Activated T-helper 2 cell treated with anti-CD3 and anti-CD28 coated beads, Interferon-gamma antibody, Interleukin-2, Interleukin-4, amounts not matched to agents 10 μg/mL and 5 μg/mL and 100 μg/mL, durations not matched to agents 14 hours and 24 hours and 36 hours (primary cell): ENCODE measurements at places on chromosomes 7 and 10. TPM values are rescaled to one million over a fixed set of nuclear protein-coding genes. Genes with fewer than 3 reads are reported as not detected.

GHRHR gene
- not detected in 2 replicates for total RNA-seq

HOXA1 gene
- 0.11 and 0.16 TPM in 2 replicates for total RNA-seq

CXCL12 gene
- total RNA-seq: not detected in 2 replicates

ZNF485 gene
- total RNA-seq: 5.6 and 6.5 TPM in 2 replicates

DYDC2 gene
- not detected in 2 replicates for total RNA-seq

FOXI2 gene
- total RNA-seq: not detected in 2 replicates

CALML3 gene
- not detected in 2 replicates for total RNA-seq

ZNF679 gene
- not detected in 2 replicates for total RNA-seq

CRCP gene
- 32.8 and 37.9 TPM in 2 replicates for total RNA-seq

TMEM236 gene
- total RNA-seq: 0.07 TPM in 1 of 2 replicates, not detected in the other

- DNase-seq: no peak
These were observed 95.7 kb downstream of the TCERG1L start for GRCh38 chr10:131215776-131216175.

- no peak for DNase-seq
These were observed 208.8 kb downstream of the STK31 start for GRCh38 chr7:23918856-23919255.

DNA sequence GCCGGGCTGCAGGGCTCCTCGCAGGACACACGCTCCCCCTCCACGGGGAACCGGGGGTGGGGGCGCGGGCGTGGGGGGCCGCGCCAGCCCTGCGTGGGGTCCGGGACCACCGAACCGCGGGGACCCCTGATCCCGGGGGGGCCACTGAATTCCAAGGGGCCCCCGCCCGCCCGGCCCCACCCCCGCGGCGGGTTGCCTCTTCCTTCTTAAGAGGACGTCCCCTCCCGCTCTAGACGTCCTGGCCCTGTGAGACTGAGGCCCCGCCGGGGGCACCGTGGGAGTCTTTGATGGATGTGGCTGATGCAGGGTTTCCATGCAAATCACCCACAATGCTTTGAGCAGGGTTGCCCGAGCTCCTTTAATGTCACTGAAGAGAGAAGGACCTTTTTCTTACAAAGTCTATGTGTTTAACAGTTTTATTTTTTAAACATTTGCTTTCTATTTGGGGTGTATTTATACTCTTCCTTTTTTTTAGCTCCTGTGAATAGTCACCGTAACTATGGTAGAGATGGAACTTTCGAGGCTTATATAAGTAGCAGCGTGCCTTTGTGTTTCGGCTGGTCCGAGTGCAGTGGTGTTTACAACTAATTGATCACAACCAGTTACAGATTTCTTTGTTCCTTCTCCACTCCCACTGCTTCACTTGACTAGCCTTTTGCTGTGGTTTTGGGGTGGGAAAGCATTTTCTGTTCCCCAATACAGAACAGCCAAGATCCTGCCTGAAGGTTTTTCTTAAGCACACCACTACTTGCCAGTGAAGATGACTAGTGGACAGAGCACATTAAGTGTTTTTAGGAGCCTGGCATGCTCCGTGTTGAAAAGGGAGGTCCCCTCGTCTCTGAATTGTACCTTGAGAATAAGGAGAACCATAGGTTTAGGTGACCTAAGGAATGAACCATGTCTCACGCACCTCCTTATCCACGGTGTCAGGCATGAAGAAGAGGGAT is 44.8 kb downstream of the PDIA4 start:
- peak; percentile 71 for DNase-seq

DNA sequence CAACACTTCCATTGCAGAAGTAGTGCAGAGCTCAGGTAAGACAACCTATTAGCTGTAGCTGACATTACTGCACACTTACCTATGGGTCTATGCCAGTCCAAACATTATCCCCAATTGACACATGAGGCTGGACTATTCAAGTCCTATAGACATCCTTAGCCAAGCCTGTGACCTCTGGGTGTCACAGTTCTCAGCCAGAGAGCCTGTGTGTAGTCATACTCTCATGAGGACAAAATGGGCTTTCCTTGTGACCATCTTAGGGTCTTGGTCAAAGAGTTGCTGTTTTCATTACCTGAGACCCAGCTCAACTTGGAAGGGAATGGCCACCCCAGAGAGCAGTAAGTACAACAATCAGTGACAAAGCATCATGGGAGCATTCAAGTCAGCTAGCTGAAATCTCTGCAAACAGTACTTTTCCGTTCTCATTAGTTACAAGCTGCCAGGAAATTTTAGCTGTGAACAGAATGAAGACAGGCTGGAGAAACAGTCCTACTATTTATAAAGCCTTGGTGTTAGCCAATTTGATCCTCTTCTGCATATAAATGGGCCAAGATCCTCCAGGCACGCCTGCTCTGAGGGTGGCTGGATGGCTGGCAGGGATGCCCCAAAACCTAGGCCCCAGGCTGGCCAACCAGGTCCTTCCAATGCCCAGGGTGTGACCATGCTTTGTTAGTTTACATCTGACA is 44.3 kb downstream of the NUDCD3 start:
- no peak for DNase-seq

DNA sequence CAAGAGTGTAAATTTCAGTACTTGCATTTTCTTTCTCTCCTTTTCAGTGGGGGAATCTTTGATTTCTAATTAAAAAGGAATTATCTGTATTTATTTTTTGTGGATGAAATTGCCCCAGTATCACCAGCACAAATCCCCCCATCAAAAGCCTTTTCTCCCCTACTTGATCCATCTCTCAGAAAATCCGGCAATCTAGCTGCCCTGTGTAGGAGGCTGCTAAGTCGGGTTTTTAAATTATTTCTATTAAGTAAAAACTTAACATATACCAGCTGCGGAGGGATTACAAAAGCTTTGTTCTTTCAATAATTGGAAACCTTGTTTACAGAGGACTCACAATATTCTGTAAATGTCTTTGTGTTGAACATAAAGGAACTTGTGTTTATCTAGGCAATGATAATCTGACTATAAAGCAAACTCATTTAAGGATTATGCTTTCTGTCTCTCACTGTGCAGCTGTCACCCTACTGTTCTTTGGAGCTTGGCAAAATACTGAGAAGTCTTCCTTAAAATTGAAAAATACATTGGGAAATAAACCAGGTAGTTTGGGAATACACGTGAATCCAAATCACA is 177.4 kb upstream of the PRR15 start:
- no peak for DNase-seq

DNA sequence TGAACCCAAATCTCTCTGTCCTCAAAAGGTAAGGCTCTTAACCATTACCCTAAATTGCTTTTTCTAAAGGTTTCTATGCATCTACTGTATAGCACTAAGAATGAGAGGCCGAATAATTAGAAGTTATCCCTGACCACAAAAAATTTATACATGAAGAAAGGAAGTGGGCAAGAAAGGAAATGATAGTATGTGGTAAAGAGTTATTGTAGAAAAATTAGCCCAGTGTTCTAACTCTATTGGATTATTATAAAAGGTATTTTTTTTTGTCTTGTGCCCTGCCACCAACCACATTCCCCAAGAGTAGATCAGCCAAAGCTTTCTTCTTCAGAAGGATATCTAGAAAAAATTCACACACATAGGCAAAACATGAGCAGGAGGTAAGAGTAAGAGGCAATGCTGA is 45.4 kb downstream of the DKK1 start:
- no peak for DNase-seq

GRCh38 chr10:108970016-108970415 is 953.3 kb downstream of the XPNPEP1 start:
- no peak for DNase-seq

- no peak for DNase-seq
These were observed 1.3 kb upstream of the SP4 start for GRCh38 chr7:21426286-21427181.

GRCh38 chr7:98315318-98315993 is 34.0 kb downstream of the BRI3 start:
- no peak for DNase-seq

- no peak for DNase-seq
These were observed 64.6 kb downstream of the MKI67 start for GRCh38 chr10:128061306-128062300.

DNA sequence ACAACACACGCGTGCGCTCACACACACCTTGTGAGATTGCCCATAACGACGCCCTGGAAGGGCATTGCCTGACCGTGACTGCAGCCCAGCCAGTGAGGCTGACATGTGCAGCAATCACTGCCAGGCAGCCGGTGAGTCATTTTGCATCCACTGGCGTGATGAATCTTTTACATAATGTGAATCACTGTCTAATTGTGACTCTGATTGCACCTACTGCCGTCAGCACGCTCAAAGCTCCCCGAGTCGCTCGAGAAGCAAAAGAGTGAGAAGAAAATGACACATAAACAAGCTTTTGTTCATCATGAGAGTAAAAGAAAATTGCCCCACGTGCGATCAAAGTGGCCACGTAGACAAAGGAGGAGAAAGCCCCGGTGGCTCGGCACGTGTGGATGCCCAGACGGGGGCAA is 117.4 kb upstream of the PFKP start:
- DNase-seq: no peak

DNA sequence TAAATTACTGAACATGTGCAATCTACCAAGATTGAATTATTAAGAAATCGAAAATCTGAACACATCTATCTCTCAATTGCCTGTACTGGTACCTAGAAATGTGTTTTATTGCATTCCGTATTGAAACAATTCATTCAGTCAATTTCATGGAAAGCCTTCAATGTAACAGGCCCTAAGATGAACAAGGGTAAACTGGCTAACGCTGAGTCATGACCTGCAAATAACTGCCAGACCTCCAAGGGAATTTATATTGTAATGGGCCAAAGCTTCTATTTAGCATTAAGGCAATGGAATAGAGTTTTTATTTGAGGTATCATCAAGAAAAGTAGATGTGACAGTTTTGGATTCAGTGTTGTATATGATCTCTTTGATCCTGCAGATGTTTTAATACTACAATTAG is 49.9 kb upstream of the CD36 start:
- no peak for DNase-seq

DNA sequence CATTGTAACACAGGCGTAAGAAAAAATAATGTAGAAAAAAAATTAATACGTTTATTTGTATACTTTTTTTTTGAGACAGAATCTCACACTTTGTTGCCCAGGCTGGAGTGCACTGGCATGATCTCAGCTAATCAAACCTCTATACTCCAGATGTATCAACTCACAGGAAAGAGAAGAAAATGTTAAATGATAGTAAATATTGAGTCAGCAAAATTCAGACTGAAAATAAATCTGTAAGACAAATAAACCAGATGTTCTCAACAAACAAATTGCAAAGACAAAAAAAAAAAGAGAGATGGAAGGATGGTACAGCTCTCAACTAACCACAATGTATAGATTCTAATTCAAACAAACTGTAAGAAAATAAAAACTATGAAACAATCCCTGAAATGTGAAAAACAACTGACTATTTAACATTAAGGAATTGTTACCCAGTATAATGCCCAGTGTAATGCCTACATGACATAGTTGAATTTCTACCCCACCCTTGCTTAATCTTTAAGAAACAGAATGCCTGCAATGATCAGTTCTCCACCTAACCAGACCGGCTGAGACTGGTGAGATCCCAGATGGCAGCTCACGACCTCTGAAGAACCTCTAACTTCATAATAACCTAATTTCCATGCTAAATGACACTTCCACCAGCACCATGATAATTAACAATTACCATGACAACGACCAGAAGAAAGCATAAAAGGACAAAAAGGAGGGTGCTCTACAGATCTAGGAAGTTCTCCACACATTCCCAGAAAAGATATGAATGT is 272.0 kb upstream of the GNAI1 start:
- DNase-seq: no peak

DNA sequence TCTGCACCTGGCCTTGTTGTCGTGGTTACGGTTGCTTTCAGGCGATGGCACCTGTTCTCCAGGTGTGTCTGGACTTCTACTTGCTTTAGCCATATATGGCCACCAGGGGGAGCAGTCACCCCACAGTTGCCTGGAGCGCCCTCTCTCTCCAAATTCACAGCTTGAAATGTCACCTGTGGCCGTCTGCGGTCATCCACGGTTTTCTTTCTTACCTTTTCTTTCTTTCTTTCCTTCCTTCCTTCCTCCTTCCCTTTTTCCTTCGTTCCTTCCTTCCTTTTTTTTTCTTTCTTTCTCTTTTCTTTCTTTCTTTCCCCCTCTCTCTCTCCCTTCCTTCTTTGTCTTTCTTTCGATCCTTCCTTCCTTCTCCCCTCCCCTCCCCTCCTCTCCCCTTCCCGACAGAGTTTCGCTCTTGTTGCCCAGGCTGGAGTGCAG is 150.5 kb upstream of the VKORC1L1 start:
- DNase-seq: peak; percentile 50

DNA sequence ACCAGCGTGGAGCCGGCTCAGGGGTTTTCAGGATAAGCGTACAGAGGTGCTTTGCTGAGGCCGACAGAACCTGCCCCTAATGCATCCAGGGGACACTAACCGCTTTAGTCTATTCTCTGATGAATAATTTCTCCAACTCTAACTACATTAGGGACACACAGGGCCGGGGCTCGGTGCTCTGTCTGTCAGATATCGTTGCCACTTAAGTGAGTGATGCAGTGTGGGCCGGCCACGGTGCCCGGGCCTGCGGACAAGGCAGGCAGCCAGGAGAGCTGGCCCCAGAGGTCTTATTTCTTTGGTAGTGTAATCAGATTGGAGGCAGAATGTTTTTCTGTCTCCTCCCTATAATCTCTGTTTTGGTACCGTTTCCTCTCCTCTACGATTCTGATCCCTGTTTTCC is 62.7 kb downstream of the ADRA2A start:
- DNase-seq: no peak

- DNase-seq: no peak
These were observed 107.4 kb downstream of the CDH23 start for GRCh38 chr10:71504168-71504567.

GRCh38 chr7:45575501-45576248 is 1.5 kb downstream of the ADCY1 start:
- no peak for DNase-seq

DNA sequence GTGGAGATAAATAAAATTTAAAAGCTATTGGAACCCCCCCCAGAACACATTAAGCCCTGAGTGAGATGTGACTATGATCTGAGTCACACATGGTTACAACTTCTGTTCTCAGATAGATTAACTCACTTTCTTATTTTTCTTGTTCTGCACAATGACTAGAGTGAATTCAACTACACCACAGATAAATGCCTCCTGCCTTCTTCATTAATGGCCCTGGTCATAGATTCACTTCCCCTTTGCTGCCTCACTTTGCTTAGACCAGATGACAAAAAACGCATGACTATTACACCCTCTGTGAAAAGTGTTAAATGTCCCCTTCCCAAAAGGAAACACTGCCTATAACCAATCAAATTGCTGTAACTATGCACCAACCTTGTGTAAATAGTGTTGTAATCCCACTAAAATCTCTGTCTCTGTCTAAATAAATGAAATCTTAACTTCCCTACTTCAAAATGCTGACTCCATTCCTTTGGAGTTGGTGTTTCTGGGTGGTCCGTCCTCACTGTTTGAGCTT is 49.4 kb downstream of the AKR1D1 start:
- DNase-seq: no peak

- no peak for DNase-seq
These were observed 64.6 kb downstream of the JAZF1 start for GRCh38 chr7:28116041-28116440.
